ENCODE measurements at places on chromosomes 2 and 18.

- DNase-seq, result no peak
These were observed 23.8 kb downstream of the SNORC start for GRCh38 chr2:232893834-232894233.

- DNase-seq, result no peak
These were observed 70.0 kb downstream of the ACOXL start for GRCh38 chr2:110802208-110802932.

DNA sequence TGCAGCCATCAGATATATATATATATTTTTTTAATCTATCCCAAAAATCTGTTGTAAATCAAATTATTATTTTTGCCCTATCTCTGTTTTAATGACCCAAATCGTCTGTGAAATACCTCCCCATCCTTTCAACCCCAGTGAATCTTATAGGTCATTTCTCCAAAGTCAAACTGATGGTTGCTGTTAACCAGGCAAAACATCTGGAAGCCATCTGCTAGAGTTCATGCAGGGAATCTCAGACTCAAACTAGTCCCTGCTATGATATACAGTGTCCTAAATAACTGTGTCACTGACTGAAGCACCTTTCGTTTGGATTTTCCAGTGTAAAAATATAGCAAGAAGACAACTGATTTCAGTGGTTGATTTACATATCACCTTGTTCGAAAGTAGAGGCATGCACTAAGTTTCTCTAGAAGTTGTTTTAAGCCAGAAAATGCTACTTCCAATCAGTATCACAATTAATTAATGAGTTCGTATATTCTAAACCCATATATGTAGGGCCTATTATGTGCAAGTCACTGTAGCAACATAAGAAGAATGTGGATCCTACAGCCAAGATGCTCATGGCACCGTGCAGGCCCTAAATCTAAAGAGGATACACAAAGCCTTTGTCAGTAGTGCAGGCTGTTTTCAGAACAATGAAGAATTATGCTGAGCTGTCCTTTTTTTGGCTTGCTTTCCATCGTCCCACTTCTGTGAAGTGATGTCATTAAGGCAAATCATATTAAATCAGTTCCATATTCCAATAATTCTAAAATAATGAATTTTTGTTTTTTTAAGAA is 566.0 kb downstream of the STK39 start:
- no peak for DNase-seq

DNA sequence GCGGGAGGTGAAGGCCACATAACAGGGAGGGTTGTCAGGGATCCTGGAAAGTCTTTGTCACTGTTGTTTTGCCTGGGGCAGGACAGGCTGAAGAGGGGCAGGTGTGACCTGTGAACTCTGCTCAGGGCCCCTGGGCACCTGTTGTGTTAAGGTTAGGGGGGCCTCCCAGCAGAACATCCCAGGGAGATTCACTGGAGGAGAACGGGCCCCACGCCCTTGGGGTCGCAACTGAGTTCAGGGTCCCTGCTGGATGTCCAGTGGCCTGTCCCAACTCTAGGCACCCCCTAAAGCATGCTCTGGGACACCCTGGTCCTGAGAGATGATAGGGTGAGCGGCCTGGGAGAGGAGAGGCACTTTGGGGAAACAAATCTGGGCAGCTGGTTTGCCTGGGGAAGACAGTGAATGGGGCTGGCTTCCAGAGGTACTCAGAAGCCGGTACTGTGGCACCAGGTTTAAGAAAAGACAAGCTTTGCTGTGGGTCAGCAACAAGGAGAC is 22.9 kb downstream of the GPR35 start:
- no peak for DNase-seq

GRCh38 chr2:11764359-11764758 is 17.9 kb downstream of the LPIN1 start:
- DNase-seq, result no peak

GRCh38 chr18:74806700-74807416 is 209.2 kb downstream of the ZNF407 start:
- peak; percentile 34 for DNase-seq

DNA sequence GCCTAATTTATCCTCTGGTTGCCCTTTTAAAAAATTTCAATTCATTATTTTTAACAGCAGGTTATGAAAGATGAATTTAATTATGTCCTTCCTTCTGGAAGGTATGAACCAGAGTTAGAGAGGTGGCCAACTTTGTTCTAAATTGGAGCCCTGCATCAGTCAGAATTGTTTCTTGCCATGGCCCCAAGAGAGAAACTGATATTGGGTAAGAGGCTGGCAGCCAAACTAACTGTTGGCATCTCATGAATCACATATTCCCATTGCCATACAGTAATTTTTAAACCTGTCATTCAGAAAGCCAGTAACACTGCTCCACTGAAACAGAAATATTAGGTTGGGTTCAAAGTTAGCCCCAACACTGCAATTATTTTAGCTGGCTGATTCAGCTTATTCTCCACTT is 67.4 kb downstream of the SMAD2 start:
- DNase-seq, result no peak

DNA sequence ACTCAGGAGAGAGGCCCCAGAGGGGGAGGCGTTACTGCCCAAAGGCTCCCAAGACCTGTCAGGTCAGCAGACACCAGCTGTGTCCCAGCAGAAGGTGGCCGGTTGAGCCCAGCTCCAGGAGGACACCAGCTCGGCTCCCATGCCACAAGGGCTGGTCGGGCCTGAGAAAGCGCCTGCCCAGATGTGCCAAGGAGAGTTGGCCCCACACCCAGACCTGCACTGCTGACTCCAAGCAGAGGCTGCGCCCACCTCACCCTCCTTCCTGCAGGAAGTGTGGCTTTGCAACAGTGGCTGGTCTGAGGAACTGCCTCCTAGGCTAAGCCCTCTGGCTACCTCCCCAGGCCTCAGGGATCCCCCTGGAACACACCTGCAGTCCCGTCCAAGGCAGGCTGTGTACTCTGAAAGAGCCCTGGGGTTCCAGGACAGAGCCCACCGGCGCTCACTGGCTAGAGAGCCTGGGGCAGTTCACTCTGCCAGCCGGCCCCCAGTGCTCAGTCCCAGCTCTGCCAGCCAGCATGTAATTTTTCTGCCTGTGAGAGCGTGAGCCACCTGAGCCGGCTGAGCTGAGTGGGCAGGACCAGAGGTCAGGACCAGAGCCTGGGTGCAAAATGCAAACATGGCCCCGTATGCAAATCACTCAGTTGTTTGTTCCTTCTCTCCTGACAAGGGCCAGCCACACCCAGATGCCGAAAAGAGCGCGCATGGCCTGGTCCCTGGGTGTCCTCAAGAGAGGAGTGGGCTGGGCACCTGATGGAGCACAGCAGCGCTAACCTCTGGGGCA is 36.9 kb upstream of the PTMA start:
- DNase-seq, result no peak

DNA sequence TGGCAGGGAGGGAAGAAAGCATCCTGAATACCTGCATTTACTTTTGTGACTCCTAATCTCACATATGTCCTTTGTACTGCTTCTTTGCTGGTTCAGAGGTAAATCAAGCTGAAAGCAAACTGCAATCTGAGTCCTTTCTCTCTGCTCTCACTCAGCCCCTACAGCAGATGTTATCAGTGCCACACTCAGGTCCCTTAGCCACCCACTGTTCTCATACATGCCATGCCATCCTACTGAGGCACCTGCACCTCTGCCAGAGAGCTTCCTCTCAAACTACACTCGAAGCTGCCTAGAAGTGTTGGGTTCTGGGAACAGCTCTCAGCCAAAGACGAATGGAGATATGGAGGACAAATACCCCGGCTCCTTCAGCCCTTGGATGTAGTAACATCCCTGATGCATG is 244.5 kb downstream of the TXNL1 start:
- DNase-seq, result no peak

DNA sequence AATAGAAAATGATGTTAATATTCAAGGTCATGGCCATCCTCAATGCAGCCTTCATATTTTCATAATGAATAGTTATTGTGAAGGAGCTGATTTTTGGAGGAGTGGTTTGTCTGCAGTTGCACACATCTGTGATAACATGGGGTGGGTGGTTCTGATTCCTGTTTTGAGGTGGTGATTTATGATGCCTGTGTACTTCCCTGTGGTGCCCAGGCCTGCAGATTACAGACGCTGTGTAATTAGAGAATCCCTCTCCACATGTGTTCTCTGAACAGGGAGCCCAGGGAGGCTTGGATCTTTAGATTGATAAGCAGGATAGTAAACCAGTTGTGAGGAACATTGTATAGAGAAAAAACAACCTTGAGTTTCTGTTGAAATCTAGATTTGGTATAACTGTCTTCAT is 117.5 kb downstream of the AGAP1 start:
- DNase-seq, result no peak

GRCh38 chr2:170950221-170950761 is 21.2 kb downstream of the GORASP2 start:
- no peak for DNase-seq

DNA sequence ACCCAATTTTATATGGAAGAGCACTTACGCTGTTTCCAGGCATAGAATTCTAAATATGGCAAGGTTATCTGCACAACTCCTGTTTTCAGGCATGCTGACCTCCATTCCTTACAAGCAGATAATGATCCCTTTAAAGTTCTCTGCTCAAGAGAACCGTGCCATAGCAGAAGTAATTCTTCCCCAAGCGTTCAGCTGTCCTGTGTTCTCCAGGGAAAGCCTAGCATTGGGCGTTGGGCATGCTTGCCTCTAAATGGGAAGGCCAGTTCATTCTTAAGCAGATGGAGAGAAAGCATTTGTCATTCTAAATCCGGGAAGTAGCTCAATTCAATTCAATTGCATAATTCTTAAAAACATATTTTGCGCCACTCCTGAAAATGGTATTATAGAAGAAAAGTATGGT is 55.7 kb upstream of the EML4 start:
- no peak for DNase-seq

DNA sequence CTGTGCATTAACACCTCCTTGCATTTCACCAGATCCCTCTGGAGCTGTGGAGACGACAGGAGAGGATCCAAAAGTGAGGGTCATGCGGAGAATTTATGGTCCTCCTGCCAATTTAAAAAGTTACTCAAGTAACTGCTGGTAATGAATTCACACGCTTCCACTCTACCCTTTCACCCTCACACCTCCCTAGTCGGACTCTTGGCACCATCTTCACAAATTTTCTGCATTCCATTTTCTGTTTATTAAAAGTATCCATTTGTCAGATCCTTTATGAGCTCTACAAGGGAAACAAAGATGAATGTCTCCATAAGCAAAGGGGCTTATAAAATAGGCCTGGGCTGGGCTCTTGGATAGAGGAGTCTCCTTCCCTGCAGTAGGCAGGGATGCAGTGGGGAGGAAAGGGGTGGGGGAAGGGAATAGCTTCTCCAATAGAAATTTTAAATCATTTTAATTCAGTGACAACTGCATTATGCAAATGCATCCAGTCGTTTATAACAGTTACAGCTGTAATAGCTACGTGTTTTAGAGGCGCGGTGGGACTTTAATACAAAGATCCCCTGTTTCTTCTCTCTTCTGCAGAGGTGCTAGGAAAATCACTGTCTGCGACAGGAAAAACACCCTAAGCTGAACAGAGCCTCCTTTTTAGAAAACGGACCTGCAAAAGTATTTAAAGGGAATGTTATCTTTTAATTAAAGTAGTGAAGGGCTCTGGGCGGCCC is 132.2 kb downstream of the EPHA4 start:
- DNase-seq, result no peak

- DNase-seq, result no peak
These were observed 96.9 kb downstream of the TGOLN2 start for GRCh38 chr2:85230679-85231467.

GRCh38 chr2:74740395-74740740 is 86.3 kb downstream of the SEMA4F start:
- no peak for DNase-seq

GRCh38 chr2:5322396-5322795 is 369.8 kb upstream of the SOX11 start:
- DNase-seq, result no peak

DNA sequence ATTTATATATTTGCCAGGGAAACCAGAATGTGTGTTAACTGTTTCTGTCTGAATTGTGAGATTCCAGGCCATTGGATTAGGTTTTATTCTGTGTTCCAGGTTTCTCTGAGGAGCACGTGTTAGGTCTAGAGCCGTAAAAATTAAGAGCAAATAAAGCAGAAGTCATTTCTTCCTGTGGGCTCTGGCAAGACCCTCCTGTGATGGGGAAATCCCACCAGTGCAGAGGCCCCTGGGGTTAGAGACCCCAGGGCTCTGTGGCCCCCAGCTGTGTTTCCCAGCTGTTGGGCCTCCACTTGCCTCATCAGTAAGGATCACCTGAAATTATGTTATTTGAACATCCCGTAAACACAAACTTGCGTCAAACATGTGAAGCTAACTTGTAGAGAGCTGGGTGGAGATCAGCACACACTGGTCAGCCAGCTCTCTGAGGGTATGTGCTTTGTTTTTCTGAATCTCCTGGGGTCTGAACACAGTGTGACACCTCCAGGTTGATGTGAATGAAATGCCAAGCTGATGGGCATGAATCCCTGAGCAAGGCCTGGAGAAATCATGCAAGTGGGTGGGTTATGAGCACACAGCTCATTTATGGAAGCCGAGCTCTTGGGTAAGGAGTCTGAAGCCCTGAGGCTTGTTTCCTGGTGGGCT is 50.3 kb downstream of the HK2 start:
- no peak for DNase-seq

- DNase-seq, result no peak
These were observed 571.2 kb upstream of the TNP1 start for GRCh38 chr2:217430916-217431576.

DNA sequence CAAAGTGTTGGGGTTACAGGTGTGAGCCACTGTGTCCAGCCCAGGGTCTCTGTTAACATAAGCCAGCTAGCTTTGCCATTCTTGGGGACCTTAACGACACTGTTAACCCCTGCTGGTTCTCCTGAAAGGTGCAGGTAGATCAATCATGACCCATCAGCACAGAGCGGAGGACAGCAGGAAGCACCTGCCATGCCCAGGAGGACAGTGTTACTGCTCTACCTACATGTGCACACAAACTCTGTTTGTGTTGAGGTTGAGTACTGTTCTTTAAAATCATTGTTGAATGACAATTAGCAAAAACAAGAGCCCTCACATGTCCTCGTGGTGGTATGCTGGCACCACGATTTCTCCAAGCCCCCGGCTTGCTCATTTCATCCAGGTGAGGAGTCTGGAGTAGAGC is 120.9 kb downstream of the FAM210A start:
- DNase-seq, result no peak

- DNase-seq, result no peak
These were observed 418.0 kb upstream of the ST6GAL2 start for GRCh38 chr2:107303964-107304363.

DNA sequence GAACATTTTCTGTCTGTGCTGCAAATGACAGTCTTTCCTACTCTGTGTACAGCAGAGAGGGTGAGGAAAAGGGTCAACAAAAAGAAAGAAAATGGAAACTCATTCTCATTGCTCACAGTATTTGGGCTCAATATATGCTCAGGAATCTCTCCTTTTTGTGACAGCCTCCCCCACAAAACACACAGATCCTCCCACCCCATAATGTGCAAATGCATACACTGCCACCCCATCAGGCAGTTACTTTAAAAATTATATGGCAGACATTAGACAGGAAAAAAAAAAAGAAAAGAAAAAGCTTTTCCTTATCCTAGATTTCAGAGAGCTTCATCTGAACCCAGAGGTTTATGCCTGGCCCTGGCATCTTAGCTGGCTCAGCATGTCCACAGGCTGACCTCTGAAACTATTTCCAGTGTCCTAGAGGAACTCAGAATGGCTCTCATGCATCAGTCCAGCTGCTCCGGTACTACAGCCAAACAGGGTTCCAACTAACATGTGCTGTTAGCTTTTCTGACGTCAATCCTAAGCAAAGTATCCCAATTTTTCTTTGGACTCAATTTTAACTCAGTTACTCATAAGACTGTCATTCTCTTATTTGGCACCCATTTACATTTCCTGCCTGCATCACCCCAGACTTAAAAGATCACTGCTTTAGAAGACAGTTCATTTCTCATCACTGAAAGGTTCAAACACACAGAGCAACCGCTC is 105.9 kb downstream of the RBMS1 start:
- no peak for DNase-seq

- no peak for DNase-seq
These were observed 708.5 kb upstream of the SLC8A1 start for GRCh38 chr2:41160439-41160838.

Measured in activated CD4-positive, alpha-beta T cell treated with anti-CD3 and anti-CD28 coated beads, Interleukin-10, Interleukin-2, amounts not matched to agents 100 ng/mL and 50 ng/mL, durations not matched to agents 16 hours and 8 hours (primary cell).